ENCODE measurements at places on chromosomes 6 and 20. TPM values are rescaled to one million over a fixed set of nuclear protein-coding genes. Genes with fewer than 3 reads are reported as not detected.

GRCh38 chr20:35226884-35227681 is 593 bp downstream of the MMP24 start:
- no peak for DNase-seq

The GCLC gene
- total RNA-seq, result 97.5 TPM

DNA sequence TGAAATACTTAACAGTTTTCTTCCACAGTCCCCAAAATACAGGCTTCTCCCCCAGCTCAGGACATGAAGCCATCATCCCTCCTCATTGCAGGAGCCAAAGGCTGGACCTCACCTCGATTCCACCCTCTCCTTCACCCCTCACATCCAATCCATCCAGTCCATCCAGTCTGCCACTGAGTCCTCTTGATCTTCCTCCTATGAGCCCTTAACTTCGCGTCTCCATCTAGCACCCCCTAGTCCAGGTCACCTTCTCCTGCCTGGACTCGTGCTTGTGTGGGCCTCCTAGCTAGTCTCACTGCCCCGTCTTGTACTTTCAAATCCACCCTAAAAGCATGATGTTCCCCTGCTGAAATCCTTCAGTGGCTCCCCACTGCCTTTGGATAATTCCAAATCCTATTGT is 3.3 kb downstream of the TRIB3 start:
- DNase-seq, result no peak

GRCh38 chr20:60365064-60365666 is 406.9 kb downstream of the CDH26 start:
- DNase-seq, result no peak

- DNase-seq, result no peak
These were observed 79.8 kb upstream of the FAM184A start for GRCh38 chr6:119158057-119158848.

The LTB gene
- 1.7 TPM for total RNA-seq

The STX11 gene
- total RNA-seq, result 0.75 TPM

GRCh38 chr6:70338775-70339174 is 35.9 kb upstream of the COL9A1 start:
- DNase-seq, result no peak

DNA sequence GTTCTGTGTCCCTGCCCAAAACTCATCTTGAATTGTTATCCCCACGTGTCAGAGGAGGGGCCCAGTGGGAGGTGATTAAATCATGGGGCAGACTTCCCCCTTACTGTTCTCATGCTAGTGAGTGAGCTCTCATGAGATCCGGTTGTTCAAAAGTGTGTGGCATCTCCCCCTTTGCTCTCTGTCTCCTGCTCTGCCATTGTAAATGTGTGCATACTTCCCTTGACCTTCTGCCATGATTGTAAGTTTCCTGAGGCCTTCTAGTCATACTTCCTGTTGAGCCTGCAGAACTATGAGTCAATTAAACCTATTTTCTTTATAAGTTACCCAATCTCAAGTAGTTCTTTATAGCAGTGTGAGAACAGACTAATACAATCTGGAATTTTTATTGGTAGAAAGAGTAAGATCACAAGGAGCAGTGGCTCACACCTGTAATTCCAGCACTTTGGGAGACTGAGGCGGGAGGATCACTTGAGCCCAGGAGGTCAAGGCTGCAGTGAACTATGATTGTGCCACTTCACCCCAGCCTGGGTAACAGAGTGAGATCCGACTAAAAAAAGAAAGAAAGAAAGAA is 47.1 kb upstream of the SLC22A16 start:
- DNase-seq, result no peak

GRCh38 chr6:133512410-133513016 is 271.4 kb downstream of the EYA4 start:
- DNase-seq, result peak; percentile 50

- DNase-seq, result no peak
These were observed 196.7 kb upstream of the KCNQ5 start for GRCh38 chr6:72425003-72425681.

The MYLIP gene
- total RNA-seq, result 3.1 TPM

The CALHM5 gene
- total RNA-seq, result 0.20 TPM

DNA sequence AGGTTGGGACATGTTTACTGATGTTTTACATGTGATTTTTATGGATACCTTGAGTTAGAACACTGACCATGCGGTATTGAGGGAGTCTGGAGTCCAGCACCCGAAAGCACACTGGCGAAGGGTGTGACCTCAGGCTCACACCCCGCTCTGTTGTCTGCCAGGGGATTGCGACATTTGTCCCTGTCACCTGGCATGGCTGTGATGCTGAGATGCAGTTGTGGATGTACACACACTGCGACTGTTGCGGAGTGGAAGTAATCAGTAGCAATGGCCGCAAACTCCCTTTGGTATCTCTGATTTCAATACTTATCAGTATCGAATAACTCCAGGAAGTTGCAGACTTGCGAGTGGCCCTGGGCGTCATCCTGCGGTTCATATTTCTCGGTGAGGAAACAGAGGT is 43.2 kb downstream of the CDH4 start:
- DNase-seq, result no peak

DNA sequence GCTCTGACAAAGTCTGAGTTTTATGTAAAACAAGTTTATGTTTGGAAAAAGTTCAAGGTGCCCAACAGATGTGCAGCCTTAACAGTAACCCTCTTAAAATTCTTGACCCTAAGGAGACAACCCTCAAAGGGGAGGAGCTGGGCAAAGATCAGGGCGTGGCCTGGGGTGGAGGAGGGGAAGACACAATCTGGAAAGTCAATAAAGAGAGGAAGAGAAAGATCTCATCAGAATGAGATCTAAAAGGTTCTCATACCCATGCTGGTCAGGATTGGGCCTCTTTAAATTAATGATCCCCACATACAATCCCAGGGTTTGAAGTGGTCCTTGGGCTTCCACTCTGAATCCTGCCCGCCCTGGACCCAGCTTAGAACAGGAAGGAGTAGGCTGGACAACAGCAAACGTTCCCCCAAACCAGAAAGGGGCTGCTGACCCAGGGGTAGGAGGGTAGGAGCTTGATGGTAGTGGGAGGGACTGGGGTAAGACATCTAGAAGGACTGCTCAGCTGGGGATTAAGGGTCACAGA is 33.0 kb downstream of the FOXP4 start:
- DNase-seq, result no peak

- DNase-seq, result no peak
These were observed 300.7 kb downstream of the TENT5A start for GRCh38 chr6:81451787-81452186.

GRCh38 chr20:64244281-64244805 is 11.2 kb upstream of the PCMTD2 start:
- no peak for DNase-seq

The TCF21 gene
- 0.78 TPM for total RNA-seq

DNA sequence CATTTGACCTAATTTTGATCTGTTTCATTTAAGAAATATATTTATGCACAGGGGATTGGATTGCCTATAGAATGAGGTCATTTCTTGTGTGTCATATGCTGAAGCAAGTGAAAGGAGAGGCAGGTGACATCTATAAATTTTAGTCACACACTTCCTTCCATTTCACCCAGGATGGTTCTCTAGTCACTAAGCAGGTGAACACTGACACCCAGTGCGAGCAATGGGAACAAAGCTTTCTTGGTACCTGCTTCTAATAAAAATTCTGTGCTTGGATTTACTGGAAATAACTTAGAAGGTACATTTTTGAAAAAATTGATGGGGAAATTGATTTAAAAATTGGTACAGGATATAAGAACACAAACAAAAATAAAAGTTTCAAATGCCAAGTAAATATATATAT is 66.9 kb upstream of the MC3R start:
- no peak for DNase-seq

The STMND1 gene
- total RNA-seq, result not detected

The TMEM170B gene
- 4.3 TPM for total RNA-seq

The TRIM10 gene
- total RNA-seq, result 1.9 TPM

The HLA-F gene
- 30.6 TPM for total RNA-seq

The BPIFB1 gene
- total RNA-seq, result 0.18 TPM

DNA sequence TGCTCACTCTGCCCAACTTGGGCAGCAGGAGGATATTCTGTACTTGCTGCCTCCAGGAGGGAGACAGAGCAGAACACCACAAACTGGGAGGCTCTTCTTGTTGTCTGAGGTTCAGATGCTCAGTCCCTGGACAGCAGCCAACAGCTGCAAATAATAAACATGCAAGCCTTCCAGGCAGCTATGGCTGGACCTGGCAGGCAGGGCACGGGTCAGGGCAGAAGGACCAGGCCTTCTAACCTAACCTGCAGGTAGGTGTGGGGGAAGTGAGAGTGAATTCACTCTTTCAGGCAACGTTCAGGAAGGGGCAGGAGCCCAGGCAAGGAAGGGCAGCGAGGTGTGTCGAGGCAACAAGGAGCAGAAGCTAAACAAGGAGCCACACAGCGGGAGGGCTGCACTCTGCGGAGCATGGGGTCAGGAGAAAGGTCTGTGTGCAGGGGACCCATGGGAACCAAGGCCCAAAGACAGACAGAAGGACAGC is 31.5 kb downstream of the NINL start:
- DNase-seq, result no peak

DNA sequence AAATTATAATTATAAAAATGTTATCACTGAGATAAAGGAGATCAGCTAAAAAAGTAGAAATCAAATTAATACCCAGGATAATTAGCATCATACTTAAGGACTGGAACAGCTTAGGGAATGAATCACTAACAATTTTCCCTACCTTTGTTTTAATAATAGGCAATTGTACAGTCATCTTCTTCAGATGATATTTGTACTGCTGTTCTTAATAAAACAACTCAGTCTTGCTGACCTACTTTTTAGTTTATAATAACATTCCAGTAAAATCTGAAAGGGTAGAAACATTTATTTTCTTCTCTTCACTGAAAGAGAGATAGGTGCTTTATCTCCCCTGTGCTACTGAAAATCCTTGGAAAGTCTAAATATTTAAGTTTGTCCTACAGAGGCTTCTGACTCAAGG is 271.2 kb upstream of the THEMIS start:
- DNase-seq, result no peak

GRCh38 chr6:41717392-41717736 is 18.0 kb downstream of the TFEB start:
- no peak for DNase-seq

DNA sequence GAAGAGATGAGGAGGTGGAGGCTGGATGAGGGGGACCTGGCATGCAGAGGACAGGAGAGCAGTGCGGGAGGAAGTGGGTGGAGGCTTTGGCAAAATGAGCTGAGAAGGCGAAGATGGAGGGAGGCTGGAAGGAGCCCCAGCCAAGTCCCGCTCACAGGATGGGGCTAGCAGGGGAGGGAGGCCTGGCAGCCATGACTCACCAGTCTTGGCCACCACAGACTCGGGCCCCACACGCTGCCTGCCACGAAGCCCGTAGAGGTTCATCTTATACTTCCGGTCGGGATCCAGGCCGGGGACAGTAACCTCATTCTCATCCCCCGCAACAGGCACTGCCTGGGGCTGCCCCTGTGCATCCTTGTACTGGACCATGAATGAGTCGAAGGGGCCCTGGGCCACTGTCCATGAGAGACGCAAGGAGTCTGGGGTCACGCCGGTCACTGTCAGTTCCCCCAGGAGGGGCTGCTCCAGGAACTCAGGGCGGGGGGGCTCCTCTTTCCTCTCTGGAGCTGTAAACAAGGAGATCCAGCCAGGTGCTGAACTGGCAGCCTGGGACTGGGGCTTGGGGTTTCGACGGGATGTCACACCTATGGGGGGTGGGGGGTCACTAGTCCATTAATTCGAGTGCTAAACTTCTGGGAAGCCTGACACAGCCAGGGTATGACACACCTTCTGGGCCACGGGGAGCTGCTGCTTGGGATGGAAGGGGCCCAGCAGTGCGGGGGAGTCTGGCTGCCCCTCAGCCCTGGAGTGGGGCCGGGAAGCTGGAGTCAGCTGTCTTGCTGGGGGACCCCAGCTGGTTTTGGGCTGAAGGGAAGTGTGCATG is 27.8 kb downstream of the TNXB start:
- no peak for DNase-seq

GRCh38 chr6:154232013-154232910 is 124.3 kb downstream of the IPCEF1 start:
- DNase-seq, result no peak

- no peak for DNase-seq
These were observed 8.3 kb upstream of the MMP9 start for GRCh38 chr20:46000262-46000996.

DNA sequence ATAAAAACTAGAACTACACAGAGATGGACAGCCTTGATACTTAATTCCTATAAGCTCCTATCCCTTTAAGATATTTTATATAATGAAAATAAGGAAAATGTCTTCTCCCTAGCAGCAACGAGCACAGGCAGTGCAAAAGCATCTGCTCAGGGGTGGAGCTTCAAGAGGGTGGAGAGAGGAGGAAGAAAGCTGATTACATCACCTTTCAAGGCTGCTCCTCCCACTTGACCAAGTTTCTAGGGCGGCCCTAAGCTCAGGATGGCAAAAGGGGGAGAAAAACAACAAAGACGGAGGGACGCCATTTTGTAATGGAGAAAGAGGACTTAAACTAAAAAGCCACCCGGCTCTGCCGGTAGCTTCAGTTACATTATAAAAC is 2.2 kb downstream of the PPP1R10 start:
- peak; percentile 77 for DNase-seq

- DNase-seq, result no peak
These were observed 257.7 kb upstream of the OPRM1 start for GRCh38 chr6:153781306-153781705.

All from left lobe of liver (tissue), 2 donors.